IPS-NIHi11 (cell line): ENCODE measurements at places on chromosomes 12 and 14.

DNA sequence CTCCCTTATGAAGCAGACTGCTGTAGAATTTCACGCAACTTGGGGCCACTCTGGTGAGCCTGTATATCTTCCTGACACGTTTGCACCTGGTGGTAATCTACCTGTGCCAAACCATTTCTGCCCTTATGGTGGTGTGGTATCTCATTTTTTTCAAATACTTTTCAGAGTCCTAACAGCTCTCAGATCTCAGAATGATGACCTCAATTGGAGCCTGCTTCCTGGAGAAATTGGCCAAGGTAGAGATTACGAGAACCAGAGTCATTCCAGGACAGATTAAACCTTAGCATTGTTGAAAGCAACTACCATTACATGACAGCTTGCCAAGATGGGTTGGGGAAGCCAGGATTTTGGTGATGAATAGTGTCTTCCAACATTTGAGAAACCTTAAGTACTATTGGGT lies 48.2 kb downstream of the CPSF6 start:
- DNase-seq = no peak

- no peak for DNase-seq
Observed at GRCh38 chr12:113063396-113064350, 7.1 kb downstream of the DTX1 start.

DNA sequence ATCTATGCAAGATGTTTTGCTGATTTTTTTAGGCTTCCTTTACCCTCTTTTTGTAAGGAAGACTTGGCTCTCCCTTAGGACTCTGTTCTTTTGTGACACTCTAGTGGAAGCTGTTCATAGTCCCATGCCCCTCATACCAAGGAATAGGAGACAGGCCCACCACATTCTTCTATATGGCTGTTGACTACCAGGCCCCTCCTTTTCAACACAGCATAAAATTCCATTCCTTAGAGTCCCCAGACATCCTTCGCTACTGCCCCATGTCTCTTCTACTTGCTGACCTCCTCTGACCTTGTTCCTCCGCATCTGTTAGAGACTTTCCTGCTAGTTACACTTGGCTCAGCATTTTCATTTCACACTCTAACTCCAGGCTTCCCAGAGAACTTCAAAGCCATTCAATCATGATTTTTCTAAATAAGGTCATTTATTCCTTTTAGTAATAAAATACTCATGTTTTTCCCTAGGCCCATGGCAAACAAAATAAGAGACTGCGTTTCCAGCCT lies 9.7 kb downstream of the PIK3C2G start:
- DNase-seq = no peak

DNA sequence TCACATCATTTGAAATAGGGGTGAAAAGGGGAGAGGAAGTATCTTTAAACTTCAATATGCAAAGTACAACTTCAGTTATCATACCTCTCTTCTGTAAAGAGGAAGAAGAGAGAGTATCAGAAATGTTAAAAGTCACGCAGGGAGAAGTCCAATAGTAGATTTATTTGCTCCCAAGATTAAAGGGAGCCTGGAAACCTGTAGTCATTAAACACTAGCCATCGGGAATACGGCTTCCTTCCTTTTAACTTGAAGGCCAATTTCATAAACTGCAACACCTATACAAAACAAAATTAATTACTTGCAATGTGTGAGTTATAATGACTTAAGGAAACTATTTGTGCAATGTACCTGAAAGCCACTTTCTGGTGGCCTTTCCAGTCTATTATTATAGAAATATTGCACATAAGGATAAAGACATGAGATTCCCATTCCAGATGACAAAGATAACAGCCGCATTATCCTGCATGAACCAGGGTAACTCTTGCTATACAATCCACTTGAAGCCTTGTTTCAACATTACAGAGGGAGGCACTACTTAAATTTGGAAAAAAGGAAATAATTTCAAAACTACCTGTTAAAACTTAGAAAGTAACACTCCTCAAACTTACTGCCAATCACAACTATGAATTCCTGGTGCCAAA lies 4.6 kb downstream of the BTG1 start:
- no peak for DNase-seq
